ENCODE measurements at places on chromosomes 16 and 17. TPM values are rescaled to one million over a fixed set of nuclear protein-coding genes. Genes with fewer than 3 reads are reported as not detected.

- DNase-seq, result no peak
- no peaks in the 10 kb centered on the region for H3K27me3 ChIP-seq
- no peak overlapping the region for H3K27ac ChIP-seq
Measured at GRCh38 chr17:20073055-20073979, 64.2 kb downstream of the SPECC1 start.

- no peak overlapping the region for H3K4me3 ChIP-seq
- no peak for DNase-seq
- peaks cover 19% of the 10 kb centered on the region for H3K4me1 ChIP-seq
- peak overlapping the region; percentile 58 for H3K27ac ChIP-seq
Measured at GRCh38 chr16:72875291-72876031, 172.5 kb downstream of the ZFHX3 start.

DNA sequence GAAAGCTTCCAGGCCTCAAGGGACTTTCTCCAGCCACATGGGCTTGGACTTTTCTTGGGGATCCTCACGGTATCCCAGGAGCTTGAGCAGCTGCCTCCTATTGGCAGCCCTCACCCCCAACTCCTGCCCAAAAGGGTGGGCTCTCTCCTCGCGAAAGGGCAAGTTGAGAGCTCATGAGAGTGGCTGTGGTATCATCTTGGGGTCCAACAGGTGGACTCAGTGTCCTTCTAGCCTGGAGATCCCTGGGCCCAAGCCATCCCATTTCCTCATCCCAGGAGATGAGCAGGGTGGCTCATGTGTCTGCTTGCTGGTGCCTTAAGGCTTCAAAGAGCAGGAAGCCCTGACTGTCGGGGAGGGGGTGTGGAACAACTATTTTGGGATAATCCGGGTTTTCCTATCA lies 17.7 kb downstream of the TBX4 start:
- no peak overlapping the region for H3K27ac ChIP-seq
- no peaks in the 10 kb centered on the region for H3K27me3 ChIP-seq
- H3K4me3 ChIP-seq, result no peak overlapping the region
- H3K36me3 ChIP-seq, result no peaks in the 10 kb centered on the region
- DNase-seq, result peak; percentile 15
- H3K4me1 ChIP-seq, result no peaks in the 10 kb centered on the region

DNA sequence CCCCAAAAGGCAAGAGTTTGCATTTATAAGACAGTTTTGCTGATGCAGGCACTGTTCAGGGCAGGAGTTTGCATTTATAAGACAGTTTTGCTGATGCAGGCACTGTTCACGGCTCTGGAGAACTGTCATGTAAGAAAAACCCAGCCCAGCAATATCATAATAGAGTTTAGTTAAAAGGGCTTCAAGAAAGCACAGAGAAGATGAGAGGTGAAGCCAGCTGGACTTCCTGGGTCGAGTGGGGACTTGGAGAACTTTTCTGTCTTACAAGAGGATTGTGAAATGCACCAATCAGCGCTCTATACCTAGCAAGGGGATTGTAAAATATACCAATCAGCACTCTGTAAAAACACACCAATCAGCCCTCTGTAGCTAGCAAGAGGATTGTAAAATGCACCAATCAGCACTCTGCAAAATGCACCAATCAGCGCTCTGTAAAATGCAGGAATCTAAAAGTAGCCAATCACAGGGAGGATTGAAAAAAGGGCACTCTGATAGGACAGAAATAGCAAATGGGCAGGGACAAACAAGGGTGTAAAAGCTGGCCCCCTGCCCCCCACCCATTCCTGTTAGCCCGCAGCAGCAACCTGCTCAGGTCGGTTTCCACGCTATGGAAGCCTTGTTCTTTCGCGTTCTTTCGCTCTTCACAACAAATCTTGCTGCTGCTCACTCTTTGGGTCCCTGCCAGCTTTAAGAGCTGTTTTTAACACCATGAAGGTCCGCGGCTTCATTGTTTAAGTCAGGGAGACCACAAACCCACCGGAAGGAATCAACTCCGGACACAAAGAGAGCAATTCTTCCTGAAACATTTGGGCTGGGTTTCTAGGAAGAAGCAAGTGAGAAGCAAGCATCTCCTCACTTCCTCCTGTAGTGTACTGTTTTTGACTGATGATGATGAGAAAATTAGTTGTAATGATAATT lies 1.8 kb upstream of the CBX1 start:
- no peaks in the 10 kb centered on the region for H3K27me3 ChIP-seq
- no peak overlapping the region for H3K4me3 ChIP-seq
- no peak overlapping the region for H3K27ac ChIP-seq
- no peaks in the 10 kb centered on the region for H3K36me3 ChIP-seq

GRCh38 chr16:57434003-57434402 lies 13.2 kb downstream of the CIAPIN1 start:
- H3K36me3 ChIP-seq, result peaks cover 75% of the 10 kb centered on the region
- H3K4me1 ChIP-seq, result no peaks in the 10 kb centered on the region
- no peak overlapping the region for H3K4me3 ChIP-seq
- no peaks in the 10 kb centered on the region for H3K27me3 ChIP-seq
- H3K27ac ChIP-seq, result no peak overlapping the region

GRCh38 chr16:1564325-1564724 lies 30.9 kb downstream of the TMEM204 start:
- peaks cover 26% of the 10 kb centered on the region for H3K36me3 ChIP-seq
- DNase-seq, result no peak
- no peaks in the 10 kb centered on the region for H3K4me1 ChIP-seq
- no peaks in the 10 kb centered on the region for H3K27me3 ChIP-seq

GRCh38 chr17:5772720-5773119 lies 188.4 kb upstream of the NLRP1 start:
- H3K36me3 ChIP-seq, result no peaks in the 10 kb centered on the region
- H3K4me3 ChIP-seq, result no peak overlapping the region
- no peaks in the 10 kb centered on the region for H3K4me1 ChIP-seq
- H3K27ac ChIP-seq, result no peak overlapping the region
- H3K27me3 ChIP-seq, result peaks cover 7% of the 10 kb centered on the region

DNA sequence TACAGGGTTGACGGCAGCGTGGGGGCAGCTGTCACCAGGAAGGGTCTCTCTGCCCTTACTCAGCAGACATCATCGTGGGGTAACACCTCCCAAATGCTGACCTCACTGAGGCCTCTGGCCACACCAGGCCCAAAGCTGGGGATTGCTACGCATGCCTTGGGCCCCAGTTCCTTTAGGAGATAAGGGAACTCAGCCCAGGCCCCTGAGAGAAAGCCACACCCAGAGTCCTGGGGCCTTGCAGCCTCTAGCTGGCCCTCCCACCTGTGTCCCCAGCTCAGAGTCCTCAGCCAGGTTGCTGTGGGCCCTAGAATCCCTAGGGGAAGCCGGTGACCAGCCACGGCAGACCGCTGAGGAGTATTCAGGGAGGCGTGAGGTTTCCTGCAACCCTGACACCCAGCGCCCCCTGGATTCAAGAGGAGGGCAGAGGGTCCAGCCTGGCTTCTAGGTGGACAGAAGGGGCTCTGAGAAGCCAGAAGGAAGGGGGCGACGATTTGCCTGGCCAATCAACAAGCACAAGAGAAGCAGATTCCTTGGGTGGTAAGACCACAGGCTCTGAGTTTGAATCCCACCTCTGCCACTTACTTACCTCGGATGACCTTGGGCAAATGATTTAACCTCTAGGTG lies 10.3 kb upstream of the GINS2 start:
- peaks cover 28% of the 10 kb centered on the region for H3K27me3 ChIP-seq
- no peaks in the 10 kb centered on the region for H3K36me3 ChIP-seq
- H3K27ac ChIP-seq, result no peak overlapping the region
- no peaks in the 10 kb centered on the region for H3K4me1 ChIP-seq
- no peak overlapping the region for H3K4me3 ChIP-seq

GRCh38 chr17:68314916-68315535 lies 23.7 kb downstream of the ARSG start:
- H3K4me3 ChIP-seq, result no peak overlapping the region
- H3K4me1 ChIP-seq, result no peaks in the 10 kb centered on the region
- H3K36me3 ChIP-seq, result no peaks in the 10 kb centered on the region
- DNase-seq, result no peak
- H3K27ac ChIP-seq, result no peak overlapping the region

DNA sequence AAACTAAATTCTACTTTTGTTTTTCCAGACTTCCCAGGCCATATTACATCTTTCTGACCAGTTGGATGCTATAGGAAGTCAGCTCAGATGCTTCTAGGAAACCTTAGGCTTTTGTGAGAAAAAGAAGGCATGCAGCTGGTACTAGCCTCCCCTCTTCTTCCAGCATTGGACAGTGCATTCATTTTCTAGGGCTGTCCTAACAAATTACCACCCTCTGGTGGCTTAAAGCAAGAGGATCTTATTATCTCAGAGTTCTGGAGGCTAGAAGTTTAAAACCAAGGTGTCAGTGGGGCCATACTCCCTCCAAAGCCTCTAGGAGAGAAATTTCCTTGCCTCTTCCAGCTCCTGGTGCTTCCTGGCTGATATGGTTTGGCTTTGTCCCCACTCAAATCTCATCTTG lies 467.8 kb downstream of the SLC39A11 start:
- no peak overlapping the region for H3K27ac ChIP-seq
- peaks cover 6% of the 10 kb centered on the region for H3K27me3 ChIP-seq
- DNase-seq, result no peak
- H3K4me1 ChIP-seq, result no peaks in the 10 kb centered on the region
- H3K4me3 ChIP-seq, result no peak overlapping the region
- H3K36me3 ChIP-seq, result no peaks in the 10 kb centered on the region

DNA sequence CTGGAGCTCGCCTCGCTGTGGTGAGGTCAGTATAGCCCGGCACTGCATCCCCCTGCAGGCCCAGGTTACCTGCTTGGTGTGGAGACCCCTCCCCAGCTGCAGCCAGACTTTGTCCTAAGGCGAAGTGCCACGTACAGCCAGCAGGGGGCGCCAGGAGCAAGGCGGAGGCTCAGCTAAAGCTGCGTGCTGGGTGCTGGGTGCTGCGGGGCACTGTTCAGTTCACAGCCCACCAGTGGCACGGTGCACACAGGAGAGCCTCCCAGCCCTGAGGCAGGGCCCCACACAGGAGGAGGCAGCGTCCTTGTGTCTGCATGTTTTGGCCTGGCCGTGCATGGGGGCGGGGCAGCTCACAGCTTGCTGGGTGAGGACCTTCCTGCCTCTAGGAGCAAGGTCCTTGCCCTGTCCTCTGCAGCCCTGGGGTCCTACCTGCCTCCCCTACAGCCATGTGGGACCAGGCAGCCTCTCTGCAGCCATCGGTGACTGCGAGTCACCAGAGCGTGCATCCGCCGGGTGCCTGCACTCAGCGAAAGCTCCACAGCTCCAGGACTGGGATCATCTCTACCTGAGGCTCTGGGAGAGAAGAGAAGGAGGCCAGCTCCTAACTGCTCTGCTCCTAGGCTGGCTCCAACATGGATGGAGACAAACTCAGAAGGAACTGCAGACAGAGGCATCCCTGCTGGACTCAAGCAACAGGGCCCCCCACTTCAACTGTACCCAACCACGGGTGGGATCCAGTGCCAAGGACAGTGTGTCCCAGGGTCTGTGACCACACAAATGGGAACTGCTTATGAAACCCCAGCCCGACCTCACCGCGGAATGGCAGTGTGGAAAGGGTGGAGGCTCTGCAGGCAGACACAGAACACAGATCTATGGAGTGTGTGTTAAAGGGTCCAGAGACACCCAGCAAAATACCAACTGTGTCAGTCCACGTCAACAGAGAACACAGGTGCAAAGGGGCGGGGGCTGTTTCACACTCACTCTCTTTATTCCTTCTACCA lies 19.0 kb downstream of the SLC7A5 start:
- H3K27ac ChIP-seq, result no peak overlapping the region
- H3K4me1 ChIP-seq, result peaks cover 49% of the 10 kb centered on the region

DNA sequence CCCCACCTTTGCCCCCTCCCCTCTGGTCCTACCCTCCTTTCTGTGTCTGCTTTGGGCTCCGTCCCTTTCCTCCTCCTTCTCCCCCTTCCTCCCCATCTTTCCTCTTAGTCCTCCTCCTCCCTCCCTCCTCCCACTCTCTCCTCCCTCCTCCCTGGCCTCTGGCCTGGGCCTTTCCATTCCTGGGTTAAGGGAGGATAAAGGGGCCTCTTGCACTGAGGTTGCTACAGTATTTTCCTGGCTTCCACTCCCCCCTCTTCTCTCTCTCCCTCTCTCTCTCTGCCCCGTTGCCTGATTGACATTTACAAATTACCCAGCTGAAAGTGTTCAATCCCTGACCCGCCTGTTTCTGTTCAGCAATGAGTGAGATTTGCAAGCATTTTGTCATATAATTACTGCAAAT lies 44.0 kb downstream of the MRM1 start:
- no peak for DNase-seq
- no peak overlapping the region for H3K27ac ChIP-seq
- peaks cover 14% of the 10 kb centered on the region for H3K4me1 ChIP-seq
- H3K4me3 ChIP-seq, result no peak overlapping the region

The NLE1 gene
- 3.0 TPM for polyA plus RNA-seq

The CMC2 gene
- polyA plus RNA-seq, result 136 TPM

The CYGB gene
- polyA plus RNA-seq, result 9.7 TPM

The SYT17 gene
- polyA plus RNA-seq, result 4.2 TPM

The BIRC5 gene
- 33.5 TPM for polyA plus RNA-seq

The TOM1L1 gene
- 61.7 TPM for polyA plus RNA-seq

The GOSR2 gene
- polyA plus RNA-seq, result 29.8 TPM

The PRR11 gene
- polyA plus RNA-seq, result 1.2 TPM

The KCNG4 gene
- not detected for polyA plus RNA-seq

Measured in sigmoid colon (tissue), 7 donors.